Stimulated activated CD8-positive, alpha-beta memory T cell treated with anti-CD3 and anti-CD28 coated beads, Interleukin-4, amount 100 ng/mL, for 24 hours (primary cell): ENCODE measurements at places on chromosomes 2 and 18.
A peak's percentile ranks its signal among the peaks of the same experiment; 100 is the strongest.

DNA sequence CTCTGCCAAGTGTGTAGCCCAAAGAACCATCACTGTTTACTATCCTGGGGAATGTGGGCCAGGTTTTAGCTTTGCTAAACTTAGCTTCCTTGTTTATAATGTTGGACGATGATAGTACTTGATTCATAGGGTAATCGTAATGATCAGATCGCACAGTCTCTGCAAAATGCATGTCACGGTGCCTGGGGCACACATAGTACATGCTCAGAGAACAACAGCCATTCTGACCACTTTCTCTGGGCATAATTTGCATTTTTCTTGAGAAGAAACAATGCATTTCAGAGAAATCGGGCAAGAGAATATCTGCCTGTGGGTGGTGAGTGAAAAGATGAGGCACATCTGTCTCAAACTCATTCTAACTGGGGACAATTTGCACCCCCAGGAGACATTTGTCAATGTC, 16.3 kb downstream of the ACKR3 start:
- no peak for DNase-seq

GRCh38 chr18:63119647-63120046, 199.9 kb downstream of the BCL2 start:
- DNase-seq, result no peak

DNA sequence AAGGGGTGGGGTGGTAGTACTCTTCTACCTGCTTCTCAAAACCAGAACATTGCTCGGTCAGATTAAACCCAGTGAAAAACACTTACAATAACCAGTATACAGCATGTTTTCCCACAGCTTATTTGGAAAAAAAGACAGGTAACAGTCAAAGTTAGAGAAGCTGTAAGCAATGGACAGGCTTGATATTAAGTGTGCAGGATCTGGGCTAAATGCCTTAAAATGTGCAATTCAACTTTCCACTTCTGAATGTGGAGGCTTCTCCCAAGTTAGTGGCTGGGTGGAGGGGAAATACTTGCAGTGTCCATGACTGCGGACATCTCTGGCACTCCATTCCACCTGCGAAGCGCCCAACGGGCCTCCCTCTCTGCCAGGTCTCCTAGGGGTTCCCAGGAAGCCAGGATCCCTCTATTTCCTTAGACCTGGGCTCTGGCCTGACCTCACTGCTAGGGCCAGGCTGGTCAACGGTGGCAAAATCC, 5.3 kb downstream of the ZEB2 start:
- no peak for DNase-seq

GRCh38 chr2:146374505-146374904, 1470.3 kb upstream of the ACVR2A start:
- no peak for DNase-seq

GRCh38 chr18:3930126-3931012, 480.4 kb downstream of the TGIF1 start:
- DNase-seq, result no peak

GRCh38 chr2:160063271-160063670, 856 bp upstream of the PLA2R1 start:
- no peak for DNase-seq

- DNase-seq, result no peak
Measured at GRCh38 chr18:57137847-57138246, 9.0 kb upstream of the BOD1L2 start.

DNA sequence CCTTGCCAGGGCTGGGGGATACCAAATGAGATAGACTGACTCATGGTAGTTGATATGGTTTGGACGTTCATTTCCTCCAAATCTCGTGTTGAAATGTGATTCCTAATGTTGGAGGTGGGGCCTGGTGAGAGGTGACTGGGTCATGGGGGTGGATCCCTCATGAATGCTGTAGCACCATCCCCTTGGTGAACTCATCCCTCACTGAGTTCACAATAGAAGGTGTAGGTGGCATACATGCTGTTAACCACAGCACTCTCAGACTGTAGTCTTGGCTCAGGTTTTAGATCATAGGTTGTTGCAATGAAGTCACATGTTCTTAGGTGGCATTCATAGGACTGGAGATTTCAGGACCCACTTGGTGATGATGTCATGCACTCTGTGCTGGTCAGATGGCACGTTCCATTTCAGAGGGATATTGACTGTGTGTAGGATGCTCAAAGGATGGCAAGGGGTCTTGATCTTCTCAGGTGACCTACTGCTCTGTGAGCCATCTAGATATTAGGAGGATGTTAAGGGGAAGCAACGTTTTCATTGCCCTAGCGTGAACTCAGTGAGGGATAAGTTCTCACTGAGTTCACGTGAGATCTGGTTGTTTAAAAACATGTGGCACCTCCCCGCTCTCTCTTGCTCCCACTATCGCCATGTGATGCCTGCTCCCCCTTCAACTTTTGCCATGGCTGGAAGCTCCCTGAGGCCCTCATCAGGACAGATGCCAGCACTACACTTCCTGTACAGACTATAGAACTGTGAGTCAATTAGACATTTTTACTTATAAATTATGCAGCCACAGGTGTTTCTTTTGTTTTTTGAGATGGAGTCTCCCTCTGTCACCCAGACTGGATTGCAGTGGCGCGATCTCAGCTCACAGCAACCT, 73.8 kb upstream of the ACAA2 start:
- no peak for DNase-seq

- no peak for DNase-seq
Measured at GRCh38 chr2:100043081-100043890, 99.1 kb downstream of the AFF3 start.

DNA sequence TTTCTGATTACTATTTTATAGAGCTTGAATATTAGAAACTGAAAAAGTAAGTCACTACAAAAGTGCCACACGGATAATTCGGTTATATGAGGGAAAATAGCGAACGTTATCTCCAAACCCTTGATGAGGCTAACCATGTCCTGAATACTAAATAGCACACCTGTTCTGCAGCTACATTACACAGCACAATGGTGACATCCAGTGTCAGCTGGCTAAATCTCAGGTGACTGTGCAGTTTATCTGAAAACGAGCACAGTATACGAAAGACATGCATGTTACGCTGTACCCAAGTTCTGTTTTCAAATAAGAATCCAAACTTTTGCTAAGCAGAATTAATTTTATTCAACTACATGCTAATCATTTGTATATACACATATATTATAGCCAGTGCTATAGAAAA, 9.0 kb downstream of the CCDC68 start:
- no peak for DNase-seq

DNA sequence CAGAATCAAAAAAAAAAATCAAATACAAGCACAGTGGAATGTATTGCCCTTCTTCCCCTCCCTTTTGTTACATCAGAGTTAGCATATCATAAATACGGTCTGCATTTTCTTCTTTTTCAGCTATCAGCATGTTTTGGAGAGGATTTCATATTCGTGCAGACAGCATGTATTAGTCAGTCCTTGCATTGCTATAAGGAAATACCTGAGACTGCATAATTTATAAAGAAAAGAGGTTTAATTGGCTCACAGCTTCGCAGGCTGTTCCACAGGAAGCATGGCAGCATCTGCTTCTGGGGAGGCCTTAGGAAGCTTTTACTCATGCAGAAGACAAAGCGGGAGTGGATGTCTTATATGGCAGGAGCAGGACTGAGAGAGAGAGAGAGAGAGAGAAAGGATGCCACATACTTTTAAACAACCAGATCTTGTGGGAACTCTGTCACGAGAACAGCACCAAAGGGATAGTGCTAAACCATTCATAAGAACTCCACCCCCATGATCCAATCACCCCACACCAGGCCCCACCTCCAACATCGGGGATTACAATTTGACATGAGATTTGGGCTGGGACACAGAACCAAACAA, 8.9 kb downstream of the IL1B start:
- DNase-seq, result no peak

- DNase-seq, result peak; percentile 53
Measured at GRCh38 chr2:204177977-204178522, 241.5 kb downstream of the ICOS start.

DNA sequence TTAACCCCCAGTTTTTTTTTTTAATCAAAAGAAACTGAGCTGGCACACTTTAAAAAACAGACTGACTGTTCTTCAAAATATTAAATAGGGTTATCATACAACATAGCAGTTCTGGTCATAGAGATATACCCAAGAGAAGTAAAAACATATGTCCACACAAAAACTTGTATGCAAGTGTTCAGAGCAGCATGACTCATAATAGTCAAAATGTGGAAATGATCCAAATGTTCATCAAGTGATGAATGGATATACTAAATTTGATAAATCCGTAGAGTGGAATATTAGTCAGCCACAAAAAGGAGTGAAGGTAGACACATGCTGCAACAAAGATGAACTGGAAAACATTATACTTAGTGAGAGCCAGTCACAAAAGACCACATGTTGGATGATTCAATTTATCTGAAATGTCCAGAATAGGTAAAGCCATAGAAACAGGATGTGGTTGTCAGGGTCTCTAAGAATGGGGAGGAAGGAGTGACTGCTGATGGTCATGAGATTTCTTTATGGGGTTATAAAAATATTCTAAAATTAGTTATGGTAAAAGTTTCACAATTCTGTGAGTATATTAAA, 5.1 kb downstream of the SMIM21 start:
- no peak for DNase-seq

GRCh38 chr2:227876300-227876801, 4.9 kb downstream of the DAW1 start:
- DNase-seq, result no peak

DNA sequence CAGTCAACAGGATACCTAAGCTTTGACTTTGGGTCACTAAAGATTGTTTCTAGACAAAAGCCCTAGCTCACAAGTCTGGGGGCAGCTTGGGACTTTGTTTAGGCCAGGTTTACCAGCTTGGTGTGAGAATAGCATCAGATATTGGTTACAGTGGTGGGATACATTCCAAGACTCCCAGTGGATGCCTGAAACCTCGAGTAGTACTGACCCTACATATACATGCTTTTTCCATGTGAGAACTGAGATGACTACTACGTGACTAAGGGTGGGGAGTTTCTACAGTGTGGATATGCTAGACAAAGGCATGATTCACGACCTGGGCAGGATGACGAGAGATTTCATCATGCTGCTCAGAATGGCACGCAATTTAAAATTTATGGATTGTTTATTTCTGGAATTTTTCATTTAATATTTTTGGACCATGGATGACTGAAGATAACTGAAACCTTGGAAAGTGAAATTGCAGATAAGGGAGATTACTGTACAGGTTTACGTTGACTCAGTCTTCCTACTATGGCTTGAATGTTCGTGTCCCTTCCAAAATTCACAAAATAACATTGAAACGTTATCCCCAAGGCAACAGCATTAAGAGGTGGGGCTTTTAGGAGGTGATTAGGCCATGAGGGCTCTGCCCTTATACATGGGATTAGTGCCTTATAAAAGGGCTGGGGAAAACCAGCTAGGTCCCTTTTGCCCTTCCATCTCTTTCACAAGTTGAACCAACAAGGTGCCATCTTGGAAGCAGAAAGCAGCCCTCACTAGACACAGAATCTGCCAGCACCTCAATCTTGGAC, 50.2 kb upstream of the CTAGE1 start:
- no peak for DNase-seq

DNA sequence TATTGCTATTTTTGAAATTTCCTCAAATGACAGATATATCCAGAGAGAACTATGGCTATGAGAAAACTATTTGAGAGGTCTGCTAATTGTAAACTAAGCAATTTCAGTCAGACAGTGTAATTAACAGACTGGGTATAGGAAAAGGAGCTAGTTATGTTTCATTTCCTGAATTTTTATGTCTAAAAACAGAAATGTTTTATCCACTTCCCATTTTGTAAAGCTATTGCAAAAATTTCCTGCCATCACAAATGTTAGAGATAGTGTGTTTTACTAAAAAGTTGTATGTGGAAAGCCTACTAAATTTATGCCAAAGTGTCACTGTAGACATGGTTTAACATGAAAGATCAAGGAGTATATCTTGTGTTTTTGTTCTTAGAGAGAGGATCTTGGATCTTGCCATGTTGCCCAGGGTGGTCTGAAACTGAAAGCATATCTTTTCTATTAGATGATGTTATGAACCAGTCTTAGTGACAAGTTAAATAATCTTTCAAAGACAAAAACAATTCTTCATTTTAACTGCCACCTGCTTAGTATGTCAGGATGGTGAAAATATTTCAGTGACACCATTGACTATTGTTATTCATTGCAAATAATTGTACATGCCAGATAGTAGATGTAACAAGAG, 40.5 kb upstream of the ITPRID2 start:
- DNase-seq, result no peak

DNA sequence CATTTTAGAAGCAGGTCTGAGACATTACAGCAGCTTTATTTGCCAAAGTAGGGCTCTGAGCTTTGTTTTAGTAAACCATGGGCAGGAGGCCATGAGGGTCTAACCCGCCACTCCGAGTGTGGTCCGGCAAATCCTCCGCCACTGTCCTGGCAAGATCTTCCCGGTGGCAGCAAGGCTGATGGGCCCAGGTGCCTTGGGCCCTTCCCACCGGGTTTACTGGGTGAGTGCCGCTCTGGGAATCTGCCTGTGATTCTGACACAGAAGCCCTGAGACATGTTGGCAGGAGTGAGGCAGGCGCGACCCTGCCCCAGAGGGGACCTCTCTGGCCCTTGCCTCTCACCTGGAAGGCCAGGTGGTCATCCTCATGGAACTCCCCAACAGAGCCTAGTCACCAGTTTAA, 29.9 kb downstream of the MTERF4 start:
- DNase-seq, result no peak

DNA sequence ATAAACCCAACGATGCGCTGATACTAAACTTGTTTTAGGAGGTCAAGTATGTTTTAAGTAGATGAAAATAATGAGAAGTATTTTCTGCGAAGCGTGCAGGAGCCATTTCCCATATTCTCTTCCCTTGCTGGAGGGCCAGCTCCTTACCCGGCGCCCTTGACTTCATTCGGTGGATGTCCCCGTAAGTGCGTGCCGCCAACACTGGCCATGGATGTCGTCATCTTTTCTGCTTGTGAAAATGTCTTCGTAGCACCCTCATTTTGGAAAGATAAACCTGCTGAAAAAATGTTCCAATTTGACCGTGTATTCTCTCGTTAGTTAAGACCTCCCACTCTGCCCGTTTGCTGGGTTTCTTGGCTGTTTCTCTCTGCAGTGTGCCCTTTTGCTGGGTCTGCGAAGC, 127.5 kb downstream of the RTP5 start:
- DNase-seq, result no peak

GRCh38 chr2:68388358-68388757, 23.3 kb downstream of the PLEK start:
- no peak for DNase-seq
